SJCRH30 (cell line): ENCODE measurements at places on chromosomes 7 and 10.

DNA sequence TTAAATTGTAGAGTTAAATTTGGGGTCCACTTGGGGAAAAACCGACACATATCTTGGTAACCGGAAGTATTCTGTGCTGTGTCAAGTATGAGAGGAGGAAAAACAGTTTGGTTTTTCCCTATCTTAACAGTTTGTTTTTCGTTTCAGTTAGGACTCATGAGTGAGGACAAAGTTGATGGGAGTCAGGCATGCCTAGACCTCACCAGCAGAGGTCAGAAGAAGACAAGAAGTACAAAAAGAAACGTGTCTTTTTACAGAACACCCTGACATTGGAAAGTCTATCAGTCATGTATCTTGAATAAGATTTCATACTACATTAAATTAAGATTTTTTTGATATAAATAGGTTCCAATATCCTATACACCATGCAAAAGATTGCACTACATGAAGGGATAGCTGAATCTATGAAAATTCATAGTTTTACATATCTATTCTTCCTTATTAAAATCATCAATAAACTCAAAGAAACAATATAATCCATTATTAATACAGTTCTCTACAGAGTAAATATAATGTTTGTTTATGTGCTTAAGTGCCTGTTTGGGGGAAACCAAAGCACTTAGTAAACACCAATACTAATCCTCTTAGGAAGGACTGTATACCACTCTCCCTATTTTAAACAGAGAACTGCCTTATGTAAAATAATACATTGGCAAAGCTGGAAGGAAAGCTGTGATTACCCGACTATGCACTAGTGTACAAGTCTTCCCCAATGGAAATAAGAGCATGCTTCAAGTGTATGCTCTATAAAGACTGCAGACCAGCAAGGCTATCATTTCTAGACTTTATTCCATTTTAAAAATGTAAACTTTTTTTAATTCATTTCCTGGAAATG lies 95.6 kb downstream of the USP6NL start:
- DNase-seq = peak; percentile 26

DNA sequence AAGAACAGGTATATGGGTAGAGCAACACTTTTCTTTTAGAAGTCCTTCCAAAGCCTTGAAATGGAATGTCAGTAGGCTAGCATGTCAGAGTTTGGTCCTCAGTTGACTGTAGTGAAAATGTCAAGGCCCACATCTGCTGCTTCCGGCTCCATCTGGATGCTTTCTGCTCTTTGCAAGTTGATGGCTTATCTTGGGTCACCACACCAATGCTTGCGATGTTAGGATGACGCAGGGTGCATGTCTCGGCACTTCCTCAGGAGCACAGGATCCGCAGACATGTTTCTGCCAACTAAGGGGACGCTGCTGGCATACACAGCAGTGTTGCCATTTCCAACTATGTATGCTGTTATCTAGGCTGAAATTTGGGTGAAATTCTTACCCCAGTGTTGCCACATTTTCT lies 14.0 kb upstream of the HBP1 start:
- DNase-seq = no peak

GRCh38 chr10:69097729-69098128 lies 9.8 kb downstream of the SRGN start:
- no peak for DNase-seq

DNA sequence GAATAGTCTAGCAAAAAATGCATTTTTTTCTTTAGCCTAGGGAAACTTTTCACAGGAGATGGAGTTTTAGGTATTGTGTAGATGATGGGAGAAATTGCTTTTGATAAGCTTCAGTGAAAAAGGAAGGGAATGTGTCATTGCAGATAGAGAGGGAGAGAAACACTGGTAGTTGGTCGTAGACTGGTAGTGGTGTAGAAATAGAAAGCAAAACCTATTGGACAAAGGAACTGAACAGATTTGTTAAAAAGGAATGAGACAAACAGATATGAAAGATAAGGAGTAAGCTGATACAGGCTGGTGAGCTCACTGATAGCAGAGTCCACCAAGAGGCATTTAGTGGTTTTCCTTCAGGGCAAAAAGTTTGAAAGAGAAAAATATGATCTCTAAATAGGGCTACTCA lies 94.3 kb downstream of the ZEB1 start:
- peak; percentile 55 for DNase-seq

- DNase-seq = no peak
Observed at GRCh38 chr7:82742163-82742562, 298.6 kb upstream of the CACNA2D1 start.

DNA sequence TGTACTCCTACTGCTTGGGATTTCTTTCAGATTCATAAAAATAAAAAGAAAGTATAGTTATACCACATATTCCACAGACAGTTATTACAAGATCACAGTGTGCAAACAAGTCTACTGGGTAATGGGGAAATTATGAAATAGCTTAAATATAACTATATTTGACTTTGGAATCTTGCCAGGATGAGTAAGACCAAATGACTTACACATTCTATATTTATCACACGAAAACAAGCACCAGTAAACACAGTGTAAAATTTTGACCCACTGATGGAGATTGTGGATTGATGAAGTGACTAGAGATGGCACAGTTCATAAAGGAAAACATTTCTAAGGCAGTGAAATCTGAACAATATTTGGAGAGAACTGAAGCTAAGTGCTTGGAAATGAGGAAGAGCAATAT lies 339.7 kb downstream of the THSD7A start:
- DNase-seq = no peak

- no peak for DNase-seq
Observed at GRCh38 chr7:41118486-41118885, 584.4 kb downstream of the INHBA start.

- DNase-seq = peak; percentile 20
Observed at GRCh38 chr7:79495544-79496272, 42.2 kb upstream of the MAGI2 start.

DNA sequence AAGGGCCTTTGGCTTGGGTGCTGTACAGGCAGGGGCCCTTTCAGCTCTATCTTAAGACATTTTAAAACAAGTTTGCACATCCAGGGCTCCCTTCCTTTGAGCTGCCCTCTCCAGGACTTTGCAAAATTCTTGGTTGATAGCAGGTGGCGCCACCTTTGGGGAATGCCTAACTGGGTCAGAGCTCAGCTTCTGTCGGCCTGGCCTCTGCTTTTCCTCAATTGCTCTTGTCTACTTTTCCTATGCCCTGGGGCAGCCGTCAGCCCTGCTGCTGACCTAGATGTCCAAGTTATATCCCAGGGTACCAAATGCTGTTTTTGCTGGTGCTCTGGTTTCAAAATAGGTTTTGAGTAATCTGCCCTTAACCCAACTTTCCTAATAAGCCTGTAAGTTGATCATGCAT lies 65.8 kb downstream of the APBB1IP start:
- DNase-seq = no peak

GRCh38 chr7:157692460-157693011 lies 355.7 kb downstream of the DNAJB6 start:
- DNase-seq = no peak

GRCh38 chr7:123864012-123864411 lies 19.0 kb downstream of the HYAL4 start:
- DNase-seq = no peak

DNA sequence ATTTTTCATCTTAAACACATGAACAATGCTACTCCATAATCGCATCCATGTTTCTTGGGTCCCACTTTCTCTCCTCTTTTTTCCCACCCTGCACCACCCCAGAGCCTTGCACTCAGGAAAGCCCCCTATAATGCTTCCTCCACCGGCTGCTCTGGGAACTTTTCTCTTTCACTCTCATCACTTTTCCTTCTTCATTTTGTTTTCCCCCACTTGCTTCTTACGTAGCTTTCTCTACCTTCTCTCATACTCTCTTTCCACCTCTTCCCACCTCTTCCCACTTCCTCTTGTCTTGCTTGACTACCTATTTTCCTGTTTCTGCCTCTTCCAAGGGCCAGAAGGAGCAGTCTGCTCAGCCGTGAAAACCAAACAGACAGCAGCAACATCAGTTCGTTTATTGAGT lies 229.5 kb upstream of the RHOBTB1 start:
- no peak for DNase-seq

- peak; percentile 39 for DNase-seq
Observed at GRCh38 chr10:35577926-35578617, 27.1 kb upstream of the GJD4 start.

DNA sequence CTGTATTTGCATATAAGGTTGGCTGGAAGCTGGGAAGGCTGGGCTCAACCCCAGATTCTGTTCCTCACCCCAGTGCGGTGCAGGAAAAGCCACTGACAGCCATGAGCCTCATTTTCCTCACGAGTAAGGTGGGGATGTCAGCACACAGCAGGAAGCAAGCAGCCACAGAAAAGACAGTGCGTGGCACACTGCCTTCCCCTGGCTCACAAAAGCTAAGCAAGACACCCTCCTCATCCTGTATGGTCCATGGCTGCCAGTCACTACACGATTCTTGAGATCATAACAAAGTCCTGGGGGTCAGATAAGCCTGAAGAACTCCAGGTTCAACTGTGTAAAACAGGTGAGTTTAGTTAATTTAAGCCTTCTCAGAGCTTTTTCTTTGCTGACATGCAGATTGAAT lies 28.9 kb upstream of the DDC start:
- no peak for DNase-seq

DNA sequence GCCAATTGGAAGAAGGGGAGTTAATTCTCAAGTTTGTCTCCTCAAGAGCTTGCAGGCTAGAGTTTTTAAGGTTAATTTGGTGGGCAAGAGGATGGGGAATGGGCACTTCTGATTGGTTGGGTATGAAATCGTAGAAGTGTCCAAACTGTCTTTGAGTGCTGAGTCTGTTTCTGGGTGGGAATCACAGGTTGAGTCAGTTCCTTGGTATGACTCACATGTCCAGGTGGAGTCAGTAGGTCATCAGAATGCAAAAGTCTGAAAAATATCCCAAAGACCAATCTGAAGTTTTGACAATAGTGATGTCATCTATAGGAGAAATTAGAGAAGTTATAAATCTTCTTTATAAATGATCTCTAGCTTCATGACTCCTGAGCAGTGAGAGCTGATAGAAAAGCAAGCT lies 1252.2 kb downstream of the REEP3 start:
- DNase-seq = no peak

GRCh38 chr7:12470930-12471329 lies 67.3 kb upstream of the VWDE start:
- no peak for DNase-seq

DNA sequence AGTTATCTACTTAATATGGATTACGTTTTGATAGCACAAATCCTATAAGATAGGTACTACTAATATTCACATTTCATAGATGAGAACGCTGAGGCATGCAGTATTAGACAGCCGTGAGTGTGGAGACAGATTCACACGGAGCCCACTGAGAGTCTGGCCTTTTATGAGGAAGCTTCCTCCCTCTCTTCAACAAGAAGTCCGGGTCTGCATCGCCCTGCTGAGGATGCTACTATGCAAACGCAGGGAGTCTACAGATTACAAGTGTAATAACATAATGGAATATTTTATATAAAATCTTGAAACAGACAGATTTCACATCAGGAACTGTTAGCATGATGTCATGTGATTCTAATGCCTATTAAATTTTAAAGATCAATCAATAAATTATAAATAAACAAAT lies 255.9 kb upstream of the GLI3 start:
- no peak for DNase-seq

DNA sequence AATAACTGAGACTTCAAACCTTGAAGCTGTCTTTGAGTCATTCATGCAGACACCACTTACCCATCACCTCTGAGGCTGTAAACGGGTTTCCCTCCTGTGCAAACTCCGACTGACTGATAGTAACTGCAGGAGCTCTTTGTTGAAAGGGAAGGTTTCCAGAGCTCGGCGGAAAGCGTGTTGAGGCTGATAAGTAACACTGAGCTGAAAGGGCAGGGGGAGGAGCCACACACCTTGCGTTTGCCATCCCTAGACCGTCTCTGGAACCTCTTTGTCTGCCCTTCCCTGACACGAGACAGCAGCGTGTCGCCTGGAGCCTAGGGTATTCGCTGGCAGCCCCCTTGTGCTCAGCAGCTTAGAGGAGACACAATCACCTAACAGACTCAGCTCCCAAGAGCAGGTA lies 134.0 kb downstream of the PAXIP1 start:
- no peak for DNase-seq

GRCh38 chr10:84214612-84215235 lies 10.6 kb downstream of the LRIT2 start:
- DNase-seq = no peak

DNA sequence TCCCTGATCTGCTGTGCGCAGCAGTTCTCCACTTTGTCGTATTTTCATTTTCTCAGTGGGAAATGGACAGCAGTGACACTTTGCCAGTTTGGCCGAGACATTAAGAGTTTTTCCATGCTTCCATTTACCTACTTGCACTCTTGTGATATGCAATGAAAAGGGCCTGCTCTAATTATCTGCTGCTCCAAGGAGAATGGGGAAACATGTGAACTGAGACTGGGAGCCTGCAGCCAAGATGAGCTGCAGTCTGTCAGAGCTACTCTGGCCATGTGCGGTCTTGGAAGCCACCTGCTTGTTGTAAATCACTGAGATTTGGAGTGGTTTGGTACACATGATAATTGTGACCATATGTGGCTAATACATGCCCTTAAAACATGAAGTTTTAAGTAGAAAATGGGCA lies 586.6 kb upstream of the POT1 start:
- peak; percentile 89 for DNase-seq

- DNase-seq = no peak
Observed at GRCh38 chr7:116162254-116162653, 48.1 kb upstream of the TES start.

GRCh38 chr10:49091450-49092210 lies 23.7 kb downstream of the VSTM4 start:
- no peak for DNase-seq

GRCh38 chr7:38830826-38831225 lies 78.2 kb downstream of the VPS41 start:
- DNase-seq = no peak

DNA sequence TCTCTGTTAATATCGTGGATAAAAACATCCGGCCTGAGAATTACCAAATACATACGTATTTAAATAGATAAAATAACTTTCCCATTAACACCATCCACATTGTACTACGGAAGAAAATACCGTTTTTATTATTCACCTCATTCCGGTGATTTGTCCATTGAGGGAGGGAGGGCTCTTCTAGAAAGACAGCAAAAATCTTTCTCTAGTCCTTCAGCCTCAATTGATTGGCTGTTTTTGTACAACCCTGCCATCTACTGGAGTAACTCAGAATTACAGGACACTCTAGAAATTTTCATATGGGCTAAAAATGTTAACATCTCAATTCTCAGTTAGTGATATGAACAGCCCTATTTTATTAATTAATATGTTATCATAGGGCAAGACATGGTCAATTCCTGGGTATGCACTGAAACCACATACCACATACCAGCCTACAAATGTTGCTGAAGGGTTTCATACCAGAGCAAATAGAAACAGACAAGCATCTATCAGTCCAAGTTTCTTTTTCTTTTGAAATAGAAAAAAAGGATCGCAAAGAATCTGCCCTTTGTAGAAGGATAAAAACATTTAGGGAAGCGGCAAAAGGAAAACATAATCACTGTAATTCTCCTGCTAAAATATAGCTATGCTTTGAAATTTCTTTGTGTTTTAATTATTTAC lies 55.8 kb upstream of the CDCA7L start:
- peak; percentile 8 for DNase-seq

GRCh38 chr7:91330866-91331265 lies 66.6 kb downstream of the FZD1 start:
- no peak for DNase-seq

- no peak for DNase-seq
Observed at GRCh38 chr7:47089461-47089860, 492.4 kb downstream of the TNS3 start.
